ENCODE measurements at places on chromosomes 7 and 10.

GRCh38 chr10:132912713-132913558 is 29.4 kb downstream of the CFAP46 start:
- no peak for DNase-seq

- no peak for DNase-seq
These were observed 90.3 kb downstream of the CPEB3 start for GRCh38 chr10:92200564-92200963.

DNA sequence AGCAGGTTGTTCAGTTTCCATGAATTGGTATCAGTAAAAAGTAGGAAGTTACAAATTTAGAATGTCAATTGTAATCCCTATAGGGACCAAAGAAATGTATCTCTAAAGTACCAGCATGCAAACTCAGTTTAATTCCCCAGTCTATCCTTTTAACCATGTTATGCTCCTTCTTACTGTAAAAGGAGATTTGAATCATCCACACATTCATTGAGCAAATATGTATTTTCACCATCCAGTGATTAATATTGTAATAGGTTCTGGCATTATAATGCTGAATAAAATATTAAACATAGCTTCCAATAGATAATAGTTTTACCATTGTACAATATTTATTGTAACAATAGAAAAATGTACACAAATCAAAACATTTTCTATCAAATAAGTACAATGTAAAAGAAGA is 228.2 kb upstream of the SEMA3A start:
- DNase-seq, result no peak

GRCh38 chr10:131206111-131206995 is 105.2 kb downstream of the TCERG1L start:
- no peak for DNase-seq

DNA sequence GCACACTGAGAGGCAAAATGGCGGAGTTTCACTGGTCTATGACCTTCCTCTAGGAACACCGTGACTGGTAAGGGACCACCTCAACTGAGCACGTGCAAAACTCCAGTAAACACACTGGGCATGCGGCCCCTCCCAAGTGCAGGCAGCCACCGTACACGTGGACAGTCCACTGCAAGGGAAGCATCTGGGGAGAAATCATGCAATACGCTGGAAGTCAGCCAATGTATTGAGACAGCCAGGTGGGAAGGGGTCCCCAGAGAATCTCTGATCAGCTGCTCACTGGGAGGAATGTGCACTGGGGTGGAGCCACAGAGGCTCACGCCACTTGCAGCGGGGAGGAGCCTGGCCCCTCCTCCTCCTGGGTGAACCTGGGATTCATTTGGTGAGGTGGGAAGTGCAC is 49.3 kb downstream of the CFAP46 start:
- no peak for DNase-seq

GRCh38 chr10:60043561-60044241 is 137.3 kb upstream of the CCDC6 start:
- DNase-seq, result peak; percentile 14

DNA sequence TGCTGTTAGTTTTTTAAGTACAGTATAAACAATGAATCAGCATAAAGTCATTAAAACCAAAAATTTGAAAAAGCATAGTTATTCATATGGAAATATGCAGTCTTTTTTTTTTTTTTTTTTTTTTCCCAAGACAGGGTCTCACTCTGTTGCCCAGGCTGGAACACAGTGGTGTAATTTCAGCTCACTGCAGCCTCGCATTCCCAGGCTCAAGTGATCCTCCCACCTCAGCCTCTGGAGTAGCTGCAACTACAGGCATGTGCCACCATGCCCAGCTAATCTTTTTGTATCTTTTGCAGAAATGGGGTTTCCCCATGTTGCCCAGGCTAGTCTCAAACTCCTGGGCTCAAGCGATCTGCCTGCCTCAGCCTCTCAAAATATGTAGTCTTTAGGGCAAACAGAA is 182.0 kb downstream of the SEMA3E start:
- no peak for DNase-seq

- DNase-seq, result no peak
These were observed 75.3 kb upstream of the STEAP1 start for GRCh38 chr7:90078921-90079320.

DNA sequence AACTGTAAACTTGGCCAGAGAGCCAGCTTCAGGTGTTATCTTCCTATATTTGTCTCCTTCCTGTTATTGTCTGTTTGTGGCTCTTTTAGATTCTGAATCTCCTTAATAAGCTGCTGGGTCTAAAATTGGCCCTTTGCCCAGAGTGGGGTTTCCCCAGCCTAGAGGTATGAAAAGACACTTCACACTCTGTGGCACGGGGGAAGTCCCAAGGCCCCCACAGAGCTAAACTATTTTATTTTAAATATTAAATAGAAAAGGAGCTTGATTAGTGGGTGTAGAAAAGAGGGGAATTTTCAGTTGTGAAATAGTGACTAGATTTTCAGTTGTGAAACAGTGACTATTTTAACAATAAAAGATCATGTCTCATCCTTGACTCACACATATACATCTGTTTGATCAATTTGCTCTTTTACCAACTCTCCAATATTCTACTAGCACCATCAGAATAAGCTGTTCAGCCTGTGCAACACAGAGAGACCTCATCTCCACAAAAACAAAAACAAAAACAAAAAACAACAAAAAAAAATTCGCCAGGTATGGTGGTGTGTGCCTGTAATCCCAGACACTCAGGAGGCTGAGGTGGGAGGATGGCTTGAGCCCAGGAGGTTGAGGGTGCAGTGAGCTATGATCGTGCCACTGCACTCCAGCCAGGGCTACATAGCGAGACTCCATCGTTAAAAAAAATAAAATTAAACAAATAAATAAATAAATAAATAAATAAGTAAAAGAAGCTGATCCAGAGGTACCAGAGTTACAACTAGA is 24.9 kb upstream of the ADO start:
- DNase-seq, result no peak

Data from AG20443 (cell line).